Smooth muscle cell of the pulmonary artery (primary cell): ENCODE measurements at places on chromosomes 1 and 21. TPM values are rescaled to one million over a fixed set of nuclear protein-coding genes. Genes with fewer than 3 reads are reported as not detected.

CFHR3 gene
- total RNA-seq, result not detected in 2 replicates

RCAN1 gene
- total RNA-seq, result 275 and 438 TPM in 2 replicates

SEMA4A gene
- total RNA-seq, result 1.6 and 2.7 TPM in 2 replicates

FOXO6 gene
- 0.10 TPM in 1 of 2 replicates, not detected in the other for total RNA-seq

IFNAR2 gene
- 9.1 TPM in 2 replicates for total RNA-seq

CELF3 gene
- total RNA-seq, result not detected in 2 replicates

HPCA gene
- total RNA-seq, result not detected in 2 replicates

TMEM79 gene
- 2.0 and 2.6 TPM in 2 replicates for total RNA-seq

ACAP3 gene
- 37.3 and 39.8 TPM in 2 replicates for total RNA-seq

LRRC53 gene
- total RNA-seq, result not detected in 2 replicates

DYNLT4 gene
- 0.17 TPM in 1 of 2 replicates, not detected in the other for total RNA-seq

RAB3B gene
- total RNA-seq, result 28.3 and 37.1 TPM in 2 replicates

TACSTD2 gene
- total RNA-seq, result 0.13 and 0.26 TPM in 2 replicates
